Activated T-cell treated with anti-CD3 and anti-CD28 coated beads, Interleukin-2, amount 50 U/mL, for 4 hours (primary cell): ENCODE measurements at places on chromosomes 12 and 14. TPM values are rescaled to one million over a fixed set of nuclear protein-coding genes. Genes with fewer than 3 reads are reported as not detected.
A peak's percentile ranks its signal among the peaks of the same experiment; 100 is the strongest.

GRCh38 chr12:53712059-53712643 is 15.1 kb downstream of the CALCOCO1 start:
- DNase-seq = no peak

- no peak for DNase-seq
Observed at GRCh38 chr14:99374964-99375363, 103.0 kb upstream of the BCL11B start.

Gene GSG1
- total RNA-seq = not detected

DNA sequence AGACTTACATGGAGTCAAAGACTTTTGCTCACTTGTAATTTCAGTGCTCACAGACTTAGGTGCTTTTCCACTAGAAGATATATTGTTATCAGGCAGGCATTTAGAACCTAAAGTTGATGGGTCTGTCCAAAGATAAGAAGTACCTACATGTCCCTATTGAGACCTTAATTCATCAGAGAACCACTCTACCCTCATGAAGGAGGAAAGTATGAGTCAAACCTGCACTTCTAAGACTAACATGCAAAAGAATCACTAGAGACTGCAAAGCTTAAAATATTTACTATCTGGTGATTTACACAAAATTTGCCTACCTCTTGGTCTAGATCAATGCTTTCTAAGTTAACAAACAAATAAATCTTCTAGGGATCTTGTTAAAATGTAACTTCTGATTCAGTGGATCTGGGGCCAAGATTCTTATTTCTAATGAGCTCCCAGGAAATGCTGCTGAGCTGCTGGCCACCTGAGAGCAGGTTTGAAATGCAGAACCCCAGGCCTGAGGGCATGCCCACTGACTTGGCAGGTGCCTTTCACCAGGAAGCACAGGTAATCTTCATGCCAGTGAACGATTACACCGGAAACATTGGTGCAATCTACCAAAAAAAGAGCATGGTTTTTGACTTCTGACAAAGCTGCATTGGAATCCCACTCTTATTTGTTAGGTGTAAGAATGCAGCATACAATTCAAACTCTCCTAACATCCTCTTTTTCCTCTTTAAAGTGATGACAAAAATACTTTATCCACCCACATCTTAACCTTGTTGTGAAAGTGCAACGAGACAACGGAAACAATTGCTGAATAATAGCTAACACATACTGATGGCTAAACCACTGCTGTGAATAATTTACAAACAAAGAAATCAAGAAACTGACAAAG is 214.2 kb downstream of the ADAMTS20 start:
- no peak for DNase-seq

- DNase-seq = no peak
Observed at GRCh38 chr12:124711344-124711743, 143.9 kb upstream of the NCOR2 start.

DNA sequence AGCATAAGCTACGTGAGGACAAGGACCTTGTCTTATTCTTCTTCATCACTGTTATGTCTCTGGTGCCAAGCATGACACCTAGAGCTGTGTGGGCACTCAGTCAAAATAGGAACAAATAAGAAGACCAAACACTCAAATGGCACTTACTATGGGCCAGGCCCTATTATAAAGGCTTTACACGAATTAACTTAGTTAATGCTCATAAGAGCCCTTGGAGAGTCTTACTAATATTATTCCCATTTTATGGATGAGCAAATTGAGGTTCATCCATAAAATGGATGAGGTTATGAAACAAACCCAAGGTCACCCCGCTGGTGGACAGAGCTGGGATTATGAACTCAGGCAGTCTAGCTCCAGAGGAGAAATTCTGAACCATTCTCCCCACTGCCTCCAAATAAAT is 47.7 kb downstream of the ISCA2 start:
- no peak for DNase-seq

- DNase-seq = no peak
Observed at GRCh38 chr12:93006471-93007208, 77.5 kb upstream of the EEA1 start.

DNA sequence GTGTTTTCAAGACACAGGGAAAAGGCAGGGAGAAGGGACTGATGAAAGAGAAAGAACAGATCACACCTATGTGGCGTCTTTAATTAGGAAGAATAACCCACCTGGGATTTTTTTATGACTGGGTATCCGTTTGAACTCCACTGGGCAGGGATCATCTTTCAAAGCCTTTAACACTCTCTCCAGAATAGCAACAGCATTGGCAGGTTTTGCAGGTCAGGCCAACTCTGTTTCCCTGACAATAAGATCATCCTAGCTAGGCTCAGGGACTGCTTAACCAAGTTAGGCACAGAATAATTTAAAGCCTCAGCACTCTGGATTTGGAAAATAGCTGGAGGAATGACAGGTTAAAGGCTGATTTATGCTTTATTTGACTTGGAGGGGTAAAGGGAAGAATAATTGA is 117.6 kb downstream of the SUDS3 start:
- DNase-seq = no peak

Gene TMCC3
- total RNA-seq = 0.11 TPM

Gene PRPF40B
- total RNA-seq = 10.9 TPM

GRCh38 chr12:96091833-96092232 is 56.4 kb upstream of the LTA4H start:
- DNase-seq = no peak

- DNase-seq = no peak
Observed at GRCh38 chr14:99671235-99672224, 12.6 kb upstream of the CYP46A1 start.

GRCh38 chr12:118981285-118982211 is at the start of gene SRRM4:
SRRM4 (plus strand) TSS chr12:118981541; CDS start chr12:118981883, 342 bp downstream.
- no peak for DNase-seq

- no peak for DNase-seq
Observed at GRCh38 chr12:67910360-67911274, 78.6 kb upstream of the IFNG-AS1 start.

GRCh38 chr12:12560587-12561370 is 1.9 kb downstream of the DUSP16 start:
- DNase-seq = peak; percentile 56

GRCh38 chr12:99287136-99287535 is 360.4 kb upstream of the GARIN6 start:
- no peak for DNase-seq

Gene NTN4
- total RNA-seq = 0.13 TPM

GRCh38 chr12:12180136-12180535 is 86.7 kb downstream of the LRP6 start:
- DNase-seq = no peak

Gene KLHL33
- total RNA-seq = not detected

- no peak for DNase-seq
Observed at GRCh38 chr14:54654605-54655004, 87.7 kb downstream of the SAMD4A start.

- DNase-seq = peak; percentile 39
Observed at GRCh38 chr12:53236443-53237111, 4.6 kb upstream of the RARG start.

Gene ISCA2
- 25.9 TPM for total RNA-seq

DNA sequence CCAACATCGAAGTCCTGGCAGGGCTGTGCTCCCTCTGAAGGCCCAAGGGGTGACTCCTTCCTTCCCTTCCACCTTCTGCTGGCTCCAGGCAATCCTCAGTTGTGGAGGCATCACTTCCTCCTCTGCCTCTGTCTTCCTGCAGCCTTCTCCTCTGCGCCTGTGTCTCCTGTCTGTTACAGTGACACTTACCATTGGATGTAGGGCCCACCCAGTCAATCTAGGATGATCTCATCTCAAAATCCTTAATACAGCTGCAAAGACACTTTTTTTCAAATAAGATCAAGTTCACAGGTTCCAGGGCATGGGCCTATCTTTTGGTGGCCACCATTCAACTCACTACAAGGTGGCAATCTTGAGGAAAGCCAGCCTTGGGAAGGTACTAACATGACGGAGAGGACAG is 155.1 kb downstream of the ESRRB start:
- DNase-seq = no peak

Gene CELA1
- total RNA-seq = not detected

DNA sequence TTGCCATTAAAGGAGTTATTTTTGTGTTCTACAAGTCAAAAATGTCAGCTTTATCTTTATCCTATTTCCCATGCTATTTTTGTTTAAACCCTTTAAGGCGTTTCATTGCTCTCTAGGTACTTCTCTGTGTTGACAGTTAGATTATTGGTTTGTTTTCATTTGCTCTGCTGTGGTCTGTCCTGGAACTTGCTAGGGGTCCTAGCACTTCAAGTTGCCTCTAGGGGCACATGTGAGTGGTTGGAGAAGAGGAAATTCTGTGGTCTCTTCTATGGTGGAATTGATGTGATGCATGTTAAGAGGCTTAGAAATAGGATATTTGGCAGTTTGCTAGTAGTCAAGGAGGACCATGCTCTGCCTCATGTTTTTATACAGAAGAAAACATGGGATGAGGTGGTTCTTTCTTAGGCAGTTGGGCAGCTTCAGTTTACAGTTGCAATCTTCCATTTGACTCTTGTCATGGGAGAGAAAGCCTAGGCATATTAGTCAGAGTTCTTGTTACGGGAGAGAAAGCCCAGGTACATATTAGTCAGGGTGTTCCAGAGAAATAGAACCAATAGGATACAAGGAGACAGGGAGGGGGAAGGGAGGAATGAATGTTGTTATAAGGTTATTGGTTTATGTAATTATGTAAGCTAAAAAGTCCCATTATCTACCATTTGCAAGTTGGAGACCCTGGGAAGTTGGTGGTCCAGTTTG is 14.4 kb downstream of the TTLL5 start:
- no peak for DNase-seq

- no peak for DNase-seq
Observed at GRCh38 chr12:131457331-131458047, 253.4 kb upstream of the SFSWAP start.

DNA sequence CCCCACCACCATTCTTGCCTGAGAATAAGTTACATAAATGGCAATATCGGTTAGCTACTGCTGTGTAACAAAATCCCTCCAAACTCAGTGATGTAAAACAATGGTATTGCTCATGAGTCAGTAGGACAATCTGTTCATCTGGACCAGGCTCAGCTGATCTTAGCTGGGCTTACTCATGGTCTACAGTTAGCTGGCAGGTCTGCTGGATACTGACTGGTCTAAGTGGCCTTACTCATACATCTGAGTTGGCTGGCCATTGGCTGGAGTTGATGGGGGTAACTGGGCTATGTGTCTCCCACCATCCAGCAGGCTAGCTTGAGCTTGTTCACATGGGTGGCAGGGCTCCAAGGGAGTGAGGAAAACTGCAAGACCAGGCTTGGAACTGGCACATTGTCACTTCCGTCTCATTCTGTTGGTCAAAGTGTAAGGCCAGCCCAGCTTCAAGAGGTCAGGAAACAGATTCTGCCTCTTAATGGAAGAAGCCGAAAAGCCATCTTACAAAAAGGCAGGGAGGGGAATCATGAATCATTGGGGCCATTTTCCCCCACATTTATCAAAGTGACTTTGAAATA is 56.7 kb upstream of the CHGA start:
- DNase-seq = no peak

Gene TMEM19
- total RNA-seq = 10.4 TPM

Gene ITGA7
- total RNA-seq = 1.4 TPM

DNA sequence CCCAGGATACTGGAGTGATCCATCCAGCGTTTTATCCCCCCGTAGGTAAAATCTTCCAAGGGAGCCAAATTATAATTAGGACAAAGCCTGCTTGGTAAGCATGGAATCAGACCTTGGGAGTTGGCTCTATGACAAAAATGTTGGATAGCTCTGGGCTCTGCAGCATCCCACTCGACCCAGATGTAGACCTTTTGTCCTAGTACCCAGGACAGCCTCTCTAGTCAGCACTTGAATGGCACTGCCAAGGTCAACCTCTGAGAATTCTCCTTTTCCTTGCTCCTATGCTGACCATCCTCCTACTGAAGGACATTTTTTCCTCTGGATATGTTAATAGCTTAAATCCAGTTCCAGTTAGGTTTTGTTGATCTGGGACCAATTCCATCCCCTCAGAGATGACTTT is 104.7 kb upstream of the SLC35F4 start:
- no peak for DNase-seq

Gene ASB2
- 9.9 TPM for total RNA-seq

DNA sequence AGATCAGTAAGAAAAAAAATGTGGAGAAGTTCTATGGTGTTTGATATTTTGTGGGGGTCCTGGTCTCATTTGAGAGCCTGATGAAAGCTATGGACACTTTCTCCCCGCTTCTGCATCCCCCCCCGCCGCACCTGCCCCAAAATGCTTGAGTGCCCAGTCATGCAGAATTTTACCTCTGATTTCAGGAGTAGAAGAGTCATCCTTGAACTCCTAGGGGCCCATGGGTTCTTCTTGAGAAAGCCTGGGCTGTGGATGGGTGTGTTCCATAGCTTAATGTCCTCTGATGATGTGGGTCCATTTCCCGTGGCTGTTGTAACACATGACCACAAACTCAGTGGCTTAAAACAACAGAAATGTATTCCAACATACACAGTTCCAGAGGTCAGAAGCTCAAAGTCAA is 248.8 kb upstream of the PWP1 start:
- DNase-seq = no peak

- DNase-seq = no peak
Observed at GRCh38 chr14:105581551-105582341, 55.4 kb downstream of the TMEM121 start.

GRCh38 chr12:51863933-51864832 is 15.7 kb upstream of the FIGNL2 start:
- no peak for DNase-seq

Gene ASCL4
- not detected for total RNA-seq

DNA sequence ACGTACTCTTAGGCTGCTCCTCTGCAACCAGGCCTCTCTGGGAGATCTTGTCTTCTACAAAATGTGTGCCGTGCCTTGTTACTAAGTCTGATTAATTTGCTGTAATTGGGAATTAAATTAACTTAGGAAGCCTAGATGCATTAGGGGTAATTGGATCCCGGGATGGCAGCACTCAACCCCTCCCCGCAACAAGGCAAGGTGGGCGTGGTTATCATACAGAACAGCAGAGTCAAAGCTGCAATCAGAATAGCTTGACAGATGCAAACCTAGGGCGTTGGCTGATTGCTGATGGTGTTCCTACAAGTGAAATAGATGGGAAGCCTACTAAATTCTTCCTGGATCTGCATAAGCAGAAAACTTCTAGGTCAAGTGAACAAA is 34.5 kb upstream of the NFYB start:
- DNase-seq = no peak

DNA sequence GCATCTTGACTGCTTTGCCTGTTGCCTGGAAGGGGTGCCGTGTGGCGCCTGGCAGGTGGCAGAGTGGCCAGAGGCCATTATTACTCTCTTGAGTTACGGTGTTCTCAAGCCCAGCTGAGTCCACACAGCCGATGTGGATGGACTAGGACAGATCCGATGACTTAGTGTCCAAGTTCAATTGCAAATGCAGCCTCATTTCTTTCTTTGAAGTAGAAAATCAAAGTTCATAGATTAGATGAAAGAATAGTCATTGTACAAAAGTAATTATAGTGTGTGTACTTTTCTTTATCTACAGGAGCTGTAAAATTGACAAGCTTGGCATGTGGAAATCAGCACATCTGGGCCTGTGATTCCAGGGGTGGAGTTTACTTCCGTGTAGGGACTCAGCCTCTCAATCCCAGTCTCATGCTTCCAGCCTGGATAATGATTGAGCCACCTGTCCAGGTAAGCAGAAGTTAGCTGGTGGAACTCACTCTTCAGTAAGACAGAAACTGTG is 44.7 kb downstream of the ANKRD9 start:
- DNase-seq = no peak

Gene IL23A
- total RNA-seq = 19.8 TPM

GRCh38 chr12:96425951-96426350 is 25.7 kb upstream of the CDK17 start:
- DNase-seq = no peak
